Neural crest cell (in vitro differentiated cells): ENCODE measurements at places on chromosomes 3 and 15. TPM values are rescaled to one million over a fixed set of nuclear protein-coding genes. Genes with fewer than 3 reads are reported as not detected.

Gene SLCO2A1
- 0.07 and 0.33 TPM in 2 replicates for total RNA-seq

Gene ZDHHC23
- 0.28 and 0.34 TPM in 2 replicates for total RNA-seq

Gene PTH1R
- 0.14 and 0.34 TPM in 2 replicates for total RNA-seq

Gene VIPR1
- total RNA-seq: 0.63 TPM in 1 of 2 replicates, not detected in the other

Gene C3orf20
- 0.14 TPM in 1 of 2 replicates, not detected in the other for total RNA-seq

Gene COL8A1
- total RNA-seq: 0.14 and 0.28 TPM in 2 replicates

Gene PLD1
- 0.89 and 0.93 TPM in 2 replicates for total RNA-seq

Gene MB21D2
- total RNA-seq: 4.9 and 5.5 TPM in 2 replicates

Gene STRA6
- 138 and 146 TPM in 2 replicates for total RNA-seq

Gene PLSCR2
- not detected in 2 replicates for total RNA-seq

Gene TUSC7
- not detected in 2 replicates for total RNA-seq

Gene CATSPER2
- 2.7 and 2.8 TPM in 2 replicates for total RNA-seq

Gene WDR49
- 3.5 and 5.4 TPM in 2 replicates for total RNA-seq

Gene USP50
- 0.40 TPM in 1 of 2 replicates, not detected in the other for total RNA-seq

Gene COL6A5
- total RNA-seq: not detected in 2 replicates

Gene CCDC13
- total RNA-seq: 1.5 and 2.0 TPM in 2 replicates
